ENCODE measurements at places on chromosomes 2 and 18.

DNA sequence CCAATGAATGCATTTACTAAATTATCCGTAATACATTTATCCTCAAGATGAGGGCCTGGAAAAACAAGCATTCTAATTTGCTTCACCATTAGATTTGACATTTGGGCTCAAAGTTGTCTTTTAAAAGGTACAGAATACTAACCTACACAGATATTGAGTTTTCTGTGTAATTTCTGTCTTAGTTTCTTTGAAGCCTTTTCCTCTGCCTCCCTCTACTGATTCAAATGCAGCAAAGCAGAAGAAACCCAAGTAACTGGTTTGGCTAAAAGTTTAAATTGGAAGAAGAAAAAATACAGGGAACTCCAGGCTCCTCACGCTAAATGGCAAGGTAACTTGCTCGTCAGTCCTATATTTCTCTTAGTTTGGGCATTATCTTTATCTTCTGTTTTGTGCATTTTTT is 53.3 kb upstream of the SLC5A7 start:
- no peak for DNase-seq

DNA sequence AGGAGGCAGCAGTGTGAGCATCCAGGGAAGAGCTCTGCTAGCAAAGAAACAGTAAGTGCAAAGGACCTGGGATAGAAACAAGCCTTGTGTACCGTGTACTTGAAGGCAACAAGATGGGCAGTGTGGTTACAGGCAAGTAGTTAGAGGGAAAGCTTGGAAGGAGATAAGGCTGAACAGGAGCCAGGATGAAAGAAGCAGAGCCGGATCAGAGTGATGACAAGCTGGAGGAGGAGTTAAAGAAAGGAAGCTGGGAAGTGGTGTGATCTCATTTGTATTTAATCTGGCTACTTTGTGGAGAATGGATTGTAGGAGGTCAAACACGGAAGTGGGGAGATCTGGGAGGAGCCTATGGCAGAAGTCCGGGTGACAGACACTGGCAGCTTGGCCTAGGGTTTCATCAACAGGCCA is 44.7 kb upstream of the VPS54 start:
- DNase-seq: no peak

DNA sequence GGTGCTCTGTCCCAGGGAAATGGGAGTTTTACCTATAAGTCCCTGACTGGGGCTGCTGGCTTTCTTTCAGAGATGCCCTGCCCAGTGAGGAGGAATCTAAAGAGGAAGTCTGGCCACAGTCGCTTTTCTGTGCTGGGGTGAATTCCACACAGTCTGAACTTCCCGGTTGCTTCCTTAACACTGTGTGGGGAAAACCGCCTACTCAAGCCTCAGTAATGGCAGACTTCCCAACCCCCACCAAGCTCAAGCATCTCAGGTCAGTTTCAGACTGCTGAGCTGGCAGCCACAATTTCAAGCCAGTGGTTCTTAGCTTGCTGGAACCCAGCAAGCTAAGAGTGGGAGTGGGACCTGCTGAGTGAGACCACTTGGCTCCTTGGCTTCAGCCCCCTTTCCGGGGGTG is 54.9 kb downstream of the NUP35 start:
- DNase-seq: no peak

DNA sequence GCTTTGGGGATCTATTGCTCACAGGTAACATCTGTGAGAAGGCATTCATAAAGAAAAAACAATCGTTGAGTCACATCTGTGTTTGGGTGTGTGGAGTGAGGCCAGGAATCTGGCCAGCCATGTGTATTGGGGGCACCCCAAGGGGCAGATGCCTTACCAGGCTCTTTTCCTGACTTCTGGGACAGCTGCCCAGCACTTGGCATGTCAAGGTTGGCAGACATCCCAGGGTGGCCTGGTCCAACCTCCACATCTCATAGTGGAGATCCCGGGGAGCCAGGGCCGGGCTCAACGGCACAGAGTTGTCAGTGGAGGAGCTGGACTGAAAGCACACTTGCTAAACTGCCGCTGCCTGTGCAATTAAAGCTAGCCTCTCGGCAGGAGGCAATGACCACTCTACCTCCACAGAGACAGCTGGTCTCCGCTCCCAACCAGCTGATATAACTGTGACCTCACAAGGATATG is 75.3 kb upstream of the MGAT4A start:
- DNase-seq: no peak

DNA sequence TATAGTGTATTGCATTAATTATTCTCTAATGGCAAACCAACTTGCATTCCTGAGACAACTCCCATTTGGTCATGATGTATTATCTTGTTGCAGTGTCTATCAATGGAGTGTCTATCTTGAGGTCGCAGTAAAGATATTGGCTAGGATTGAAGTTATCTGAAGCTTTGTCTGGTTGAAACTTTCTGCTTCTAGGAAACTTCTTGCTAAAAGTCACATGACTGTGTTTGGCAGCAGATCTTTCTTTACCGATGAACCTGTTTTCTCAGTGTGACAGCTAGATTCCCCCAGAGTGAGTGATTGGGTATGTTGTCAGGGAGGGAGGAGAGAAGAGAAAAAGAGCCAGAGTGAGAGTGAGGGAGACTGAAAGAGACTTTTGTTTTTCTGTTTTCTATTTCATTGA is 119.6 kb downstream of the QPCT start:
- no peak for DNase-seq

GRCh38 chr2:126696644-126697520 is 40.9 kb downstream of the GYPC start:
- DNase-seq: no peak

DNA sequence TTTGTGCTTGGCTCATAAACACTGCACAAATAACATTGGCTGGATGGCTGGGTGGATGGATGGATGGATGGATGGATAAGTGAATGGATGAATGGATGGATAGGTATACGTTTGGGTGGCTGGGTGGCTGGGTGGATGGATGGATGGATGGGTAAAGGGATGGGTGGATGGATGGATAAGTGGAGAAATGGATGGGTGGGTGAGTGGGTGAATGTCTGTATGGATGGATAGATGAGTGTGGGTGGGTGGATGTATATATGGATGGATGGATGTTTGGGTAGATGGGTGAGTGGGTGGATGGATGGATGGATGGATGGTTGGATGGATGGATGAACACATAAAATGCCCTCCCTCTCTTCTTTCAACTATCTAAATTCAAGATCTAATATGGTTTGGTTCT is 38.1 kb downstream of the KCNF1 start:
- DNase-seq: no peak

DNA sequence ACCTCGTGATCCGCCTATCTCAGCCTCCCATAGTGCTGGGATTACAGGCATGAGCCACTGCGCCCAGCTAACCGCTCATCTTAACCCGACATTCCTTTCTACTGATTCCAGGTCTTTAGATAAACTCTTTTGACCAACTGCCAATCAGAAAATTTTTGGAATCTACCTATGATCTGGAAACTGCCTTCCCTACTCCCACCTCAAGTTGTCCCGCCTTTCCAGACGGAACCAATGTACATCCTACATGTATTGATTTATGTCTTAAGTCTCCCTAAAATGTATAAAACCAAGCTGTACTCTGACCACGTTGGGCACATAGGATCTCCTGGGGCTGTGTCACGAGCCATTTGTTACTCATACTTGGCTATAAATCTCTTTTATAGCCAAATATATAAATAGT is 3.2 kb upstream of the NEU2 start:
- no peak for DNase-seq

- no peak for DNase-seq
Observed at GRCh38 chr2:44118257-44118656, 50.4 kb upstream of the PPM1B start.
